ENCODE measurements at places on chromosomes 1 and 21.
A peak's percentile ranks its signal among the peaks of the same experiment; 100 is the strongest.

GRCh38 chr1:241637604-241638003 lies 2.6 kb downstream of the CHML start:
- DNase-seq: no peak

- DNase-seq: no peak
Observed at GRCh38 chr1:175714350-175714749, 29.0 kb downstream of the TNR start.

- DNase-seq: no peak
Observed at GRCh38 chr1:55445416-55445815, 230.3 kb upstream of the USP24 start.

DNA sequence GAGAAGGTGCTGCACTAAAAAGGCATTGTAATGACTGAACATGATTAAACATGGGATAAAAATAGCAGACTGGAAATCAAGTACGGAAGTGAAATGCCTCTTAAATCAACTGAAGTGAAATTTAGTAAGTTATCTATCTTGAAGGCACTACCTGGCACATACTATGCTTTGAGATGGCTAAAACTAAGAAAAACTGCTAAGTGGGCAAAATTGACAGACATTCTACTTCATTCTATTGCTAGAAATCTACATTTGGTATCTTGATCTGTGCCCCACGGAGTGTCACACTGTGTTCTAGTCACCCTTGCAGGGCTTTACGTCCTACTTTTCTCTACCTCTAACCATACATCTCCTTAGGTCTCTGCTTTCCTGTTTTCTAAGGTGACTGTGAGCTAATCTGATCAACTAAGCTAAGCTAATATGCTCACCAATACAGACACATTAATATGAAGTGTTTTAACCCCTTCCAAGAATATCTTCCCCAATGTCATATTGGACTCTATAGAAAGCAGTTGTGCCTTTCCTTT lies 4.1 kb downstream of the PDC start:
- DNase-seq: no peak

- no peak for DNase-seq
Observed at GRCh38 chr1:105636052-105636451, 1420.4 kb upstream of the PRMT6 start.

DNA sequence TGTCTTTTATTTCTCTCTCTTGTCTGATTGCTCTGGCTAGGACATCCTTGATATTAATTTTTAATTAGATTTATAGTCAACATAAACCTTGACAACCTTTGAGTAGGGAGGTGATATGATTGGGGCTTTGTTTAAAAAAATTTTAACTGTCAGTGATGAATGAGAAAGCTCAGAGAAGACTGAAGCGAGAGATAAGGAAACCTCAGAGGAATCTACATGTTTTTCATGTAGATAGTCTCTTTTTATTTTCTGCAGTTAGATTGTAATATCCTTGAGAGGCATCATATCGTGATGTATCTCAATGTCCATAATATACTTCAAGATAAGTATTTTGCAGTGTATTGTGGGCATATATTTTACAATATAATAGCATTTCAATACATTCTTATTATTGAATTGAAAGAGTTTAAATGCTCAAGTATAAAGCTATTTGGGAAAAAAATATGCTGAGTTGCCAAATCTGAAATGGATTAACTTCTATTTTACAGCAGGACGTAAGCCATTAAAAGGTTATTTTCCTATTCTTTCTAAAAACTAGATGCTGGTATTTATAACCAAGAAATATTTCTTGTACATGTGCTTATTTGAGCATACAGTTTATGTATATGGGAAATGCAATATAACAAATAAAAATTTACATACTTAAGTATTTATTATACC lies 802.4 kb upstream of the ADGRL4 start:
- DNase-seq: no peak

GRCh38 chr1:30923597-30923996 lies 15.0 kb upstream of the SDC3 start:
- DNase-seq: peak; percentile 42

- peak; percentile 34 for DNase-seq
Observed at GRCh38 chr1:59570524-59570923, 244.2 kb upstream of the HOOK1 start.

GRCh38 chr1:183195142-183195574 lies 9.1 kb downstream of the LAMC2 start:
- DNase-seq: peak; percentile 56

- no peak for DNase-seq
Observed at GRCh38 chr1:65724151-65724550, 68.5 kb upstream of the PDE4B start.

- DNase-seq: no peak
Observed at GRCh38 chr1:41874903-41875411, 43.8 kb downstream of the HIVEP3 start.

- no peak for DNase-seq
Observed at GRCh38 chr1:228799924-228800323, 64.6 kb downstream of the RHOU start.

GRCh38 chr1:49085079-49085478 lies 308.4 kb upstream of the BEND5 start:
- DNase-seq: no peak

DNA sequence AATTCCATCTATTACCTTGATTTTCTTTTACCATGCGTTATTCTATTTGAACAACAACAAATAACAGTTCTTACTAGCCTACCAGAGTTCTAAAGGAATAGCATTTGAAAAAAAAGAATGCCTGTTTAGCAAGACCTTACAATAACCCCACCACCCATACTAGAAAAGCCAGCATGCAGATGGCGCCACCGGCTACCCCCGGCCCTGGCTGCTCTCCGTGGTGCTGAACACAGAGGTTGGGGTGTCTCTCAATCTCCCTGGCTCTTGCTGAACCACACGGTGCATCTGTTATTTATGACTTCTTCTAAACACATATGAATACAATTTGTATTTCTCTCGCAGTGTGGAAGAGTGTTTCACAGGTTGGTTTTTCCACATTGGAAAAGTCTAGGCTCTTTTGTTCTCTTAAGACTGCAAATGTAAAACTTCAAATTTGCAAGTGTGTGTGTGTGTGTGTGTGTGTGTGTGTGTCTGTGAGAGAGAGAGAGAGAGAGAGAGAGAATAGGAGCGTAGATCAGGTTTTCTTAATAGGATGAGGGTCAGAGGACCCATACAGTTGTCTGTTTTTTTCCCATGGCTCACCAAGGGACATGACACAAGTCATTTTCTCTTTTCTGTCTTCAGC lies 13.6 kb downstream of the GRIK3 start:
- no peak for DNase-seq

- DNase-seq: no peak
Observed at GRCh38 chr1:15156807-15157380, 3.3 kb downstream of the TMEM51 start.

DNA sequence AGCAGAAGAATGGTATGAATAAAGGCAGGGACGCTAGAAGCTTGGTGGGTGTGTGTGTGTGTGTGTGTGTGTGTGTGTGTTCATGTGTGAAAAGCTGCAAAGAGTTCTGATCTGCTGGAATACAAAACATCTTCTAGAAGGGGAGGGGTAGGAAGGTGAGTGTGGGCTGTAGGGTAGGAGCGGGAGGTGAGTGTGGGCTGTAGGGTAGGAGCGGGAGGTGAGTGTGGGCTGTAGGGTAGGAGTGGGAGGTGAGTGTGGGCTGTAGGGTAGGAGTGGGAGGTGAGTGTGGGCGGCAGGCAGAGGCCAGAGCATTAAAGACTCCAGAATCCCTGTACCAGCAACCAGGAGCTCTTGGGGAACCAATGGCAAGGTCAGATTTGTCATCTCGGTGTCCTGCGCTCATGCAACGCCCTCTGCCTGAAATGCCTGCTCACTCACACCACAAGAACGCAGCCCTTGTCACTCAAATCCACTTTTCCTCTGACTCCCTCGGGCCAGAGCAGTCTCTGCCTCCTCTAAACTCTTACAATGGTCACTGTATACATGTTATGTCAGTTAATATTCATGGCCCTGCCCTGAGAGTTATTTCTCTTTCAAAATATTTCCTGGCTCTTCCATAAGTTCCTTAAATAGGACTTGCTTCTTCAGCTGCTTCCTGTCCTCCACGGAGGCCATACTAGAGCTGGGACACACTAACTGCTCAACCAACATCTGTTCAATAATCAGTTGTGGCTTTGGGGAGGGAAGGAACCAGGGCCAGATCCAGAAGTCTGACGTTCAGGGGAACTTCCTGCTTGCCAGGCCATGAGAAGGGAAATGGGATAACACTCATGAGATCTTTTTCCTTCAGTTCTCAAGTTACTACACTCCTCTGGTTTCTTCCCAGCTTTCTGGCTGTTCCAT lies 53.6 kb upstream of the ZNF644 start:
- DNase-seq: no peak

- DNase-seq: no peak
Observed at GRCh38 chr1:234838182-234838581, 228.2 kb upstream of the IRF2BP2 start.

GRCh38 chr1:227777156-227777555 lies 38.3 kb upstream of the PRSS38 start:
- DNase-seq: no peak

DNA sequence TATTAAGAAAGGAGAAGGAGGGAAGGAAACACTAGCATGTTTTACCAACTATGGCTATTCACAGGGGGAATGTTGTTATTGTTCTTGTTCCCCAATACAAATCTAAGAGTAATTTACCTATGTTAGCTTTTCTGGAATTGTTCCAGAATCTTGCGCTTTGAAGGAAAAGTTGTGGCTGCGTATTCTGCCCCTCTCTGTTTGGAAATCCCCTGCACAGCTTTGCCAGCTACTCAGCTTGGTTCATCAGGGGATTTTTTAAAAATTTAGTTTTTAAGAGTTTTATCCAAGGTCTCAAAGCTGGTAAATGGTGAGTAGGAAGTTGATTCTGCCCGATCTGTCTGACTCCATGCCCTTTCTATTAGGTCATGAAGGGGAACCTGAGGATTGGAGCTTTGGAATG lies 9.5 kb upstream of the IRF6 start:
- no peak for DNase-seq

DNA sequence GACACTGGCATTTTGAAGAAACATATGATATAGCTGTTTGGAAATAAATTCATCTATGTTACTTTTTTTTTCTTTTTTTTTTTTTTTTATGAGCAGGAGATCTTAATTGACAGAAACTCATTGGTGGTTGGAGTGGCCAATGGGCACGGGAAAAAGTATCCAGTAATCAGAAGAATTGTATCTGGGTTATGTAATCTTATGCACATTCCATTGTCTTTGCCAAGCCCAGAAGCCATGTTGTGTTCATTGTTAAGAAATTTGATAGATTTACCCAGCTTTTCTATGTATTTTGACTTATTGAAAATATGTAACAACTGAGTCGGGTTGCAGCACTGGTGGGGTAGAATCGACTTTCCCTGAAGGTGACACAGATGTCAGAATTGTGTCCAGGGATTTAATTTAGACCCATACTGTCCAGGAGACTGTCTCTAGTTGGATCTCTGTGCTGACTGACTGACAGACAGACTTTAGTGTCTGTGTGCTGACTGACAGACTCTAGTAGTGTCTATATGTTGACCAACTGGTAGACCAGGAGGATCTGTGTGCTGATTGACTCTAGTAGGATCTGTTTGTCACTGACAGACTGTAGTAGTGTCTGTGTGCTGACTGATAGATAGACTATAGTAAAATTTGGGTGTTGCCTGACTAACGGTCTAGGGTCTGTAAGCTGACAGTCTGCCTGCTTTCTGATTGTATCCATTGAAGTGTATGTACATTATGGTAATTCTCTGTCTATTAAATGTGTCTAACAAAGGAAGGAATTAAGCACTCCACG lies 12.3 kb upstream of the C4BPB start:
- peak; percentile 21 for DNase-seq

- no peak for DNase-seq
Observed at GRCh38 chr1:24175033-24175755, 11.9 kb downstream of the IFNLR1 start.

- peak; percentile 82 for DNase-seq
Observed at GRCh38 chr1:110312188-110313121, 26.7 kb upstream of the RBM15 start.

DNA sequence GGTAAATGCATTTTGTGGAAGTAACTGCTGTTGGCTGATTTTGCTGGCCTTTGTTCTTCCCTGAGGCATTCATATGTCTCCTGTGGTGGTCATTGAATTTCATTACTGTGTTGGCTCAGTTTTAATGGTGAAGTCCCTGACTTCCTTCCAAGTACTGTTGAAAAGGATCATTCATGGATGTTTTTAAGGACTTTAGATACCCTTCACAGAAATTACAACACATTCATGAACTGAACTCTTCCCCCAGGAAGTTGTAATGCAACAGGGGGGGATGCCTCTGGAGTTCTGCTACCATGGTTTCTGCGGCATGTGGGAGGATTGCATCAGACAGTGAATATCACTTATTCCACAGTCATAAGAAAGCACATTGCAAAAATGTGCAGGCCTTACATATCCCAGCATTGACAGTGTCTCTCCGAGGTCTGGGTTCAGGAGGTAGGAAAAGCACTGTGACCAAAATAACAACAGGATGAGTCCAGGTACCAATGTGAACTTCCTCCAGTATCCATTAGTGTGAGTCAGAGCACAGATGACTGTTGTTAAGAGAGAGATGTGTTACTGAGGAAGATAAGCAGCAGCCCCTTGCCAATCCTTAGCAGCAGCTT lies 2.1 kb upstream of the RAB3GAP2 start:
- DNase-seq: peak; percentile 63

DNA sequence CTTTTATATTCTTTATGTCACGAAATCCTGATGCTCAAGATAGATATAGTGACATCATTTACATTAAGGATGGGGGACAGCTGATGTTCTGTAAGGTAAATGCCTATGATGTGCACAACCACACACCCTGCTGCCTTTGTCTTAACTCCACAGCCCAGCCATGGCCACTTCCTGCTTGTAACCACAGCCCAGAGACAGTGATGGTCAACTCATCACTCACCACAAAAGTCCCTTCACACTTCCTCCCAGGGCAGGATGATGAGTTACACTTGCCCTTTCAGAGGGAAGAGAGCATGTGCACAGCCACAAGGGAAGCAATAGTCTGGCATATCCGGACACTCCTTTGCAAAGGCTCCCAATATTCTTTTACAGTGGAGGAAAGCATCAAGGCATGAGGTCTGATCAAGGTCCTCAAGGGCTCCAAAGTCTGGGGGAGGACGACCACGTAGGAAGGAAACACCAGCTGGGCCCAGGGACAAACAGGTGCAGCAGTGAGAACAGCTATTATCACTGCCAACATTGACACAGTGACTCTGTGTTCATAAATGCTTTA lies 53.8 kb downstream of the PLPP3 start:
- DNase-seq: peak; percentile 54

- no peak for DNase-seq
Observed at GRCh38 chr1:151831605-151832004, at the start of gene RORC. RORC (minus strand) TSS chr1:151831802; CDS start chr1:151831764, 38 bp downstream.

DNA sequence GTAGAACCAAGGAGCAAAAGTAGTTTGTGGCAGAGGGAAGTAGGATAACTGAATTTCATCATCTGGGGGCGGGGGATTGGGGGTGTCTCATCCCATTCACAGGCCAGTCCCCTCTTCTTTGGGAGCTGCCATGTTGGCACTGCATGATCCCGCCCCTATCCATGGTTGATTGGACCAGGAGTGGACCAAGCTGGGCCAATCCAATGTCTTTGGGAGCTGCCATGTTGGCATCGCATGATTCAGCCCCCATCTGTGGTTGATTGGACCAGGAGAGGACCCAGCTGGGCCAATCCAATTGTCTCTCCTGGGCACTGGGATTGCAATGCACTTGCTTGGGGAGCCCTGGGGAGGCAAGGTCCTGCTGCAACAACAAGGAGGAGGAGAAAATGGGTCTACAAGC lies 12.3 kb upstream of the ALPL start:
- no peak for DNase-seq

GRCh38 chr1:41504114-41505035 lies 19.9 kb upstream of the EDN2 start:
- DNase-seq: peak; percentile 64

GRCh38 chr1:21362096-21362495 lies 71.8 kb upstream of the ECE1 start:
- no peak for DNase-seq

GRCh38 chr21:20551939-20552338 lies 446.3 kb upstream of the NCAM2 start:
- DNase-seq: no peak

All from cardiac fibroblast (primary cell).